ENCODE measurements at places on chromosomes 7 and 10. TPM values are rescaled to one million over a fixed set of nuclear protein-coding genes. Genes with fewer than 3 reads are reported as not detected.

Gene GSTO2
- total RNA-seq, result 10.7 TPM

- peaks cover 5% of the 10 kb centered on the region for H3K36me3 ChIP-seq
- H3K27me3 ChIP-seq, result no peaks in the 10 kb centered on the region
- peaks cover 77% of the 10 kb centered on the region for H3K4me1 ChIP-seq
- DNase-seq, result peak; percentile 84
These were observed 191.1 kb upstream of the SLC26A5 start for GRCh38 chr7:103637094-103637493.

DNA sequence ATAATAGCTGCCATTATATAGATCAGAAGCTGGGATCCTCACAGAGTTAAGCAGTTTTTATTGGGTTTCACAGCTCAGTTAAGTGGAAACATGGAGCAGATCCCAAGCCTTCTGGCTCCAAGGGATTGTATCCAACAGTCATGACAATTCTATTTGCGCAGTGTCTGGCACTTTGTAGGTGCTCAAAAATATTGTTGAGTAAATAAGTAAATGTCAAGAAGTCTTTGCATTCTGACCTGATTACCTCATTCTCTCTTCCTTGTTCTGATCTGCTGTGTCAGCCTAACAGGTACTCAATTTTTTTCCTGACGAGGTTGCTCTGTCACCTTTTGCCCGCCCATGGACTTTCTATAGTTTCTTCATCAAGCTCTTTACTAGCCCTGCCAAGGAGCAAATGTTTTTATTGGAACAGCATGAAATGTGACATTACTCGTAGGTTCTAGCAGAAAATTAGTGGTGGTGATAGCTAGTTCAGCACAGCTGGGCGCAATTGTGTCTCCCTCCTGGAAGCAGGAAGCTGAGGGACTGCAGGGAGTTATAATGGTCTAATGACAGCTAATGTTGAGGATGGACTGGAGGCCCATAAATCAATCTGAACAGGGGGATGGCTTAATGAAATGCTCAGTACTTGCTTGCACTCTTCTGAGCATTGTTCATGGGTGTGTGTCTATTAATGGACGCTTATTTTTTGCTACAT lies 680.2 kb downstream of the CCSER2 start:
- DNase-seq, result no peak
- no peaks in the 10 kb centered on the region for H3K36me3 ChIP-seq
- 0 out of 2 replicates have a peak, but pooled peaks cover 2% of the 10 kb centered on the region for H3K27me3 ChIP-seq
- no peaks in the 10 kb centered on the region for H3K4me1 ChIP-seq

DNA sequence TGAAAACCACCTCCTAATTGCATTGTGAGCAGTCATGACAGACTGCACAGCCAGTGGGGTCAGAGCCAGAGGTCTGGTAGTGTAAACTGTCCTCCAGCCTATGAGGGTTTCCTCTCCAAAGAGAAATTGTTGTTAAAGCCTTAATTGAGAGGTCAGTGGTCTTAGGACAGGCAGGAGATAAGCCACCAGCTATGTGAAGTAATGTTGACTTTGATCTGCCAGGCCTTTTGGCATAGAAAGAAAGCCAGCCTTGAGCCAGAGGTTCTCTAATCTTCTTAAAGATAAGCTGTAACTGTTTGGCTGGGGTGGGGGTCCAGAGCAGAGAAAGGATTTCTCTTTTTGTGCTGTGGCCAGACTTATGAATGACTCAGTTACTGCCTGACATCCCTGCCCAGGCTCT lies 248.4 kb downstream of the WDR11 start:
- no peak for DNase-seq
- H3K4me1 ChIP-seq, result no peaks in the 10 kb centered on the region
- H3K4me3 ChIP-seq, result no peak overlapping the region
- H3K27me3 ChIP-seq, result no peaks in the 10 kb centered on the region

- peaks cover 5% of the 10 kb centered on the region for H3K27me3 ChIP-seq
- peak overlapping the region; percentile 39 for H3K4me3 ChIP-seq
- peaks cover 57% of the 10 kb centered on the region for H3K4me1 ChIP-seq
- no peak for DNase-seq
These were observed 34.7 kb downstream of the PODXL start for GRCh38 chr7:131521651-131522163.

- no peak overlapping the region for H3K27ac ChIP-seq
- no peaks in the 10 kb centered on the region for H3K4me1 ChIP-seq
- DNase-seq, result no peak
- H3K27me3 ChIP-seq, result no peaks in the 10 kb centered on the region
- H3K36me3 ChIP-seq, result peaks cover 3% of the 10 kb centered on the region
These were observed 109.7 kb downstream of the PCDH15 start for GRCh38 chr10:54691331-54691730.
